ENCODE measurements at places on chromosomes 5 and 9.

DNA sequence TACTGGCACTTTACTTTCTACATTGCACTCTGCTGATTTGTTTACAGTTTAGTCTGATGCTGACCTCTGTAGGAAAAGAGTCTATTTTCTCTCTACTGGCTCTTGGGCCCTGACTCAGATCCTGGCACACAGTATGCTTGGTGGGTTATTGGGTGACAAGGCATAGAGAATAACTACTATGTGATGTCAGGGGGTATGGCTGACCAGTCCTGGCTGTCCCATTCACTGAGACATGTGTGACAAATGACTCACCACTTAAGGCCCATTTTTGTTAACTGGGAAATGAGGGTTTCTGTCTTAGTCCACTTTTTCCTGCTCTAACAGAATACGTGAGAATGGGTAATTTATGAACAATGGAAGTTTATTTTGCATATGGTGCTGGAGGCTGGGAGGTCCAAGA lies 66.4 kb downstream of the DAPK1 start:
- no peak for DNase-seq

DNA sequence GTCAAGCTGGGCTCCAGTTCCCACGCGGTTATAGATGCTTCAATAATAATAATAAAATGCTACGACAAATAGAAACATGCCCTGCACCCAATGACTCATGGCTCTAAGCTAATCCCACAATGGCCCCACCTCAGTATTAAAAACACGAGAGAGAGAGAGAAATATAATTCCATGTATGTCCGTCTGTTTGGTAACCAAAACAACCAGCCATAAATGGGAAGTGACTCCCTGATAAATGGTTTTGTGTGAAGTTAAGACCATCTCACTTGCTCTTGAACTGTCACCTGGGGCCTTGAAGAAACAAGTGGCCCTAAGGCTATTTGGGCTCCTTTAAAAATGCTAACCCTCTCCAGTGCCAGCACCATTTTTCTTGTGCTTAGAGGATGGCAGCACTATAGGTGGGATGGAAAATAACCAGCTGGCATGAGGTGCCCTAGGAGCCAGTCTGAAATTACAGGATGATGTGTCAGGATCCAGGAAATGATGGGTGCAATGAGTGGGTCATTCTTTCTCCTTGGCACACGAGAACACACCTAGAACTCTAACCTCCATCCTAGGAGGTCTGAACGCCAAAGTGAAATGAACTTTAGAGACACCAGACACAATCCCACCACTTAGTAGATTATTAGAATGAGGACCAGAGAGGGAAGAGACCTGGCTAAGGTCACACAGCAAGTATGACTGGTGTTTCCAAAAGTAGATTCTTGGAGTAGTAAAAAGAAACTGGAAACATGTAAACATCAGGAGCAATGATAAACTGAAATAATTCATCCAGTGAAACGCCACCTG lies 35.7 kb upstream of the ADRB2 start:
- DNase-seq, result no peak

- DNase-seq, result no peak
These were observed 20.8 kb upstream of the CXCL14 start for GRCh38 chr5:135599421-135600151.

DNA sequence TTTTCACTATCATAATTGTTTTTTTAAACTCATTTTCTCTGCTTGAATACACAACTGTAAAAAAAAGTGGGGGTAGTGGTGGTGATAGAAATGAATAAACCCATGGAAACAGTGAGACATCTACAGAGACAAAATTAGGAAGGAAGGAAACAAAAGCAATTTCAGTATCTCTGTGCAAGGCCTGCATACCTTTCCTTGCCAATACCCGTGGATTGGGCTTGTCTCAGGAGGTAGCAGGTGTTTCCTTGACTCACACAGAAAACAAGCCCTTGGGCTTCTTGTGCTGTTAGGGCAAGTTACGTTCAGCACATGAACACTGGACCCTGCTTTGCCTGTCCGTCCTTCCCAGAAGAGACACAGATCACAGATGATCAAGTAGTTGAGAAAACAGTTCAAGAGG lies 372.2 kb downstream of the ZSWIM6 start:
- no peak for DNase-seq

- no peak for DNase-seq
These were observed 92.7 kb downstream of the VCAN start for GRCh38 chr5:83564069-83564749.

DNA sequence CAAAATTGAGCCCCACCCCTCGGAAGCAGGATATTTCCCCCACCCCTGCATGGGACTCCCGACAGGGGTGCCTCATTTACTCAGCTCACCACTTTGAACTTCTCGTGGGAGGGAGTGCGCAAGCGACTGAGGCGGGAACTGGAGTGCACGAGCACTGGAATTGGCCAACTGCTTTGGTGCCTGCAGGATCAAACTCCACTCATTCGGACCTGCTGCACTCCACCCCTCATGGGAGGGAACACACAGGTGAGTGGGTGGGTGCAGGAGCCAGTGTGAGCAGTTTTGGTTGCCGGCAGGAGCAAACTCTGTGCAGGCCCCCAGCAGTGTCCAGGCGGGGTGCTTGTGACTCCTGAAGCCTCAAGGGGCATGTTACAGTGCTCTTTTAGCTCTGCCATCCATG lies 301.2 kb downstream of the TUSC1 start:
- DNase-seq, result no peak

GRCh38 chr5:138663009-138663408 lies 87.8 kb upstream of the HSPA9 start:
- no peak for DNase-seq

- DNase-seq, result no peak
These were observed 534.7 kb downstream of the CDH10 start for GRCh38 chr5:24110004-24110615.

DNA sequence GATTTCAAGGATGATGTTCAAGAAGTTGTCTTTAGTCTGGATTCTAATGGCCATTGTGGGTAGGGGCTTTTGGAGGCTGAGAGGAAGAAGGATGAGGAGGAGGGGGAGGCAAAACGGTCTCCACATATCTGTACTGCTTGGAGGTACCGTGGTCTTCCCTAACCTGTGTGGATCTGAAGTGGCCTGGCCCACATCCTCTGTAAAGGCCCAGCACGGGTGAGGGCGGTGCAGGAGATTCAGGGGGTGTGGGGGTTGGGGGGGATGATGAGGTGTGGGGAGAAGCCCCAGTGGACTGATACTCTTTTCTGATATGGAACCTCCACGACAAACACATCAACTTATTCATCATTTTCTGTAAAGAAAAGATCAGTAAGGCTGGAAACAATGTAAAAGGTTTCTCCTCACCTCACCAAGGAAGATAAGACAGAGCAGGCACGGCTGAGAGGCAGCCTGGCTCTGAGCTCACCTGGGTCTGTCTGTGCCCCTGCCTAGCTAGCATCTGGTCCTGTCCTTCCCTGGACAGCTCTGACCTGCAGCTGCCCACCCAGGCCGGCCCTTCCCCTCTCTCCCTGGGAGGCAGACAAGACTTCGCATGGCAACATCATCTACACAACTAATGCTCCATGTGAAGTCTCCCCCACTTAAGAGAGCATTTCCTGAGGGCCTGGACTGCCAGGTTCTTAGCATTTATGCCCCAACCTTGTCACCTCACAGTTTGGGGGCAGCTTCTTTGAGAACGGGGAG lies 5.6 kb upstream of the IL3 start:
- no peak for DNase-seq

DNA sequence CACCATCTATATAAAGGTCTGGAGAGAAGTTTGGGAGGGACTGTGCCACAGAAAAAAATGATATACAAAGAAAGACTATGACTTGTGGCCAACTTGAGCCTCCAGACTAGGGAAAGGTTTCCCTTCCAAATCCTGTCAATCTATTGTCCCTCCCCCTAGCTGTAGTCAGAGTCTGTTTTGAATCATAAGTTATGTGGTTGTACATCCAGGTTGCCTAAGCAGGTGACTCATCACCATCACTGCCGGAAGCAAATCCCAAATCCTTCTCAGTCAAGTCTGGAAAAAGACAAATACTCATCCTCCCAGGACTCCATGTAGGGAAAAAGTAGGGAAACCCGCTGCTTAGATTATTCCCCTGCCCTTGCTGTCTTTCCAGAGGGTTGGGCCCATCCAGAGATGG lies 235.7 kb downstream of the CDK5RAP2 start:
- DNase-seq, result no peak

GRCh38 chr9:131554087-131554842 lies 8.9 kb downstream of the PRRT1B start:
- DNase-seq, result no peak

DNA sequence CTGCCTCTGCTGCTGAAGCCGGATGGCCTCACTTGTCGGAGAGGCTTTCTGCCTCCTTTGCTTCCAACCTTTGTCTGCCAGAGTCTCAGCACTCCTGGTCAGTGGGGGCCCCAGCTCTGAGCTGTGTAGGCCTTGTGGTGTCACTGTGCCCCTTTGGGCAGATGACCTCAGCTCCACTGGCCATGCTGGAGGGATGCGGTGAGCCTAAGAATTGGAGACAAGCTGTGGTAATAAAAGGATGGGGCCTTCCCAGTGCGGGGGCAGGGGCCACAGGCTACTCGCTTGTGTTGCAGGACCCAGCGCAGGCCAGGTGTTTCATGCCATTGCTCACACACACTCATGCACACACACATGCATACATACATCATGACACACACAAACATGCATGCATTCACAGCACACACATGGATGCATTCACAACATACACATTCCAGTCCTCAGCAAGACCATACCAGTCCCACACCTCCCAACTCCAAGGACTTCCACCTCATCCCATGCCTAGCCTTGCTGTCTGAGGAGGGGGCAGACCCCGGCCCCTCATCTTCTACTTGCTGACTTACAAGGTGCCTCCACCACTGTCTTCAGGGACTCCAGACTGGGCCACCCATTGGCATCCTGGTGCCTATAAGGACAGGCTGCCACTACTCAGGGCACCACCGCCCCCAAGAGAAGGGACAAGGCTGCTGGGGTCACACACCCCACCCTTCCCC lies 237.7 kb downstream of the SYK start:
- DNase-seq, result no peak

DNA sequence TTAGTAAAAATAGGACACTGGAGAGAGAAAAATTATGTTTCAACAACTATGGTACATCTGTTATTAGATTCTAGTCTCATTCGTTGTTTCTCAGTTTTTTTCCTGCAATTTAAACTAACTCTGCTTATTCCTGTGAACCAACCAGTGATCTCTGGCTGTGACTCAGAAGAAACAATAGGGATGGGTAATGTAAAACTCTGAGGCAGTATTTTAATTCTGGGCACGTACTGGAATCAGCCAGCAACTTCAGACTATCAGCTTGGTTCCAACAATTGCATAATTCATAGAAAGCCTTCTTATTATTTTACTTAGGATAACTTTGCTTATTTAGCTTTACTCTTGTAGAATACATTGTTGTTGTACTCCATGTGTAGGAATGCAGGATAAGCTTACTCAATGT lies 28.8 kb downstream of the MLLT3 start:
- DNase-seq, result no peak

DNA sequence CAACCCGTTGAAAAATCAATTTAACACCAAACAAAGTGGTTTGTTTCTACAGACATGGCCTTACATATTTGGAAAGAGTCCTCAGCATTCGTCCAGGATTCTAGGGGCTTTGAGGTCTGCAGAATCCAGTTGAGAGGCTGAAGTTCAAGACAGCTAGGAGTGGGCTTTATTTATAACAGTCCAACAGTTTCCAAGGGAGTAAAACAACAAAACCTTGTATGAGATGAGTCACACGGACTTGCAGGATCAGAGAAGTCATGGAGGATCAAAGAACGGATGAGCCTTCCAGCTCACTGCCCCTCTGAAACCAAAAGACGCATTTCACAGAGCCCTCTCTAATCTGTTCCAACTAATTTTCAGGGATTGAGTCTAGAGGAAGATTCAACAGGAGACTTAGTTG lies 11.1 kb upstream of the ESM1 start:
- no peak for DNase-seq

- no peak for DNase-seq
These were observed 150.3 kb downstream of the HTR1A start for GRCh38 chr5:63811961-63812360.

DNA sequence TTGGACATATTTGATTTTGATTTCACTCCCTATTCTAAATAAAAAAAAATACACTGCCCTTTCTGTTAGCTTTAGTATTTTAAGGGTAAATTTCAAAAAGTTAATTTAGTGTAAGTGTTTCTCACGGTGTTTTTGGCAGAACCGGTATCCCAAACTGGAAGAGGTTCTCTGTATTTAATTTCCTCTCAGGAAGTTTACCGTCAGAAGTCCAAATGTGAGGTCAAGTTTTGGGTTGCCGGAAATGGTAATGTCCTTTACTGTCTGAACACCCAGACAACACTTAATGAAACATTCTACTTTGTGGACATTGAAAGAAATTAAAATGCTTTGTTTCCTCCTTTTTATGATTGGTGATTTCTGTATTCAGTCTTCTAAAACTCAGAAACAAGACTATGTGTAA lies 148.7 kb upstream of the CDKN2B start:
- no peak for DNase-seq

DNA sequence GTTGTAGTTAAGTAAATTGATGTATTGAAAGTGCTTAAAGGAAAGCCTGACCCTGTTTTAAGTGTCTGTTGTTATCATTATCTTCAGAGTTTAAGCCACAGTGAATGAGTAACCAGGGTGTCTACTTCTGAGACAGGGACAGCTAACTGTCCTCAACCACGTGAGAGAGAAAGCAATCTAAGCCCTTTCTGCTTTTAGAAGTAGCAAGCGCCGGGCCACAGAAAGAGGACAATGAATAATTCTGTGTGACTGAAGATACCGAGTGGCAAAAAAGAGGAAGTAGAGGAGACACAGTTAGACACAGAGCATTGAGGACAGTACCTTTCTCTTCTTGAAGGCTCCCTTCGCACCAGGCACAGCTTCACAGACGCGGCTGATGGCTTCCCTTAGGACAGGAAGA lies 86.3 kb downstream of the S1PR3 start:
- DNase-seq, result no peak

DNA sequence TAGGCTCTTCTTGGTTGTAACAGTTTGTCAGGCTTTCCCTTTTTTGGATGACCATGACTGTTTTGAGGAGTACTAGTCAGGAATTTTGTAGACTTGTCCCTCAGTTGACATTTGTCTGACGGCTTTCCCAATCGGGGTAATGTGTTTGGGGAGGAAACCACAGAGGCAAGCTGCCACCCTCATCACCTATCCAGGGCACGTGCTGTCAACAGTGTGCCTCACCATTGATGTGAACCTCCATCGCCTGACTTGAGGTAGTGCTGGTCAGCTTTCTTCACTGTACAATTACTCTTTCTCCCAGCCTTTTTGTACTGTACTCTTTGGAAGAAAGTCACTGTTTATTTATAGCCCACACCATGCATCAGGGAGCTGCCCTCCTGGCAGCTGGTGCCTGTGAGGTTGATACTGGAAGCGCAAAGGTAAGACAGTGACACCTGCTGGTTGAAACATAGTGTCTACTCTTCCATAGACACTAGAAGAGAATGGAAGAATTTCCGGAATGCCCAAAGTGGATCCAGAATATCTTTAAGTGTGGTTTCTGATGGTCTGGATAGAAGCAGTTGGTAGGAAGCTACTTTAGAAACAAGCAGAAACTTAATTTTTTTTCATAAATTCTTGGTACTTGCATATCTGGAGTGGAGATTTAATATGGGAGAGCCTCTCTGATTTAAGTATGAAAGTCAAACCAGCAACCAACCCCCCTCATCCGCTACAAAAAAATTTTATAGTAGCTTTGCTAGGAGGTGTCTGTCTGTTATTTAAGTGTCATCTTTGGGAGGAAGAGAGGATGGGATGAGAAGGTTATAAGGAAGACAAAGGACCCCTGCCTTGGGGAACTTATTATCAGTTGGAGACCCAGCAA lies 69.3 kb downstream of the SNX30 start:
- no peak for DNase-seq

Measured in activated T-helper 9 cell treated with anti-CD3 and anti-CD28 coated beads, Interleukin-2, amount 50 U/mL, for 16 hours (primary cell).